Kasumi-1 (cell line): ENCODE measurements at places on chromosomes 7 and 10.

DNA sequence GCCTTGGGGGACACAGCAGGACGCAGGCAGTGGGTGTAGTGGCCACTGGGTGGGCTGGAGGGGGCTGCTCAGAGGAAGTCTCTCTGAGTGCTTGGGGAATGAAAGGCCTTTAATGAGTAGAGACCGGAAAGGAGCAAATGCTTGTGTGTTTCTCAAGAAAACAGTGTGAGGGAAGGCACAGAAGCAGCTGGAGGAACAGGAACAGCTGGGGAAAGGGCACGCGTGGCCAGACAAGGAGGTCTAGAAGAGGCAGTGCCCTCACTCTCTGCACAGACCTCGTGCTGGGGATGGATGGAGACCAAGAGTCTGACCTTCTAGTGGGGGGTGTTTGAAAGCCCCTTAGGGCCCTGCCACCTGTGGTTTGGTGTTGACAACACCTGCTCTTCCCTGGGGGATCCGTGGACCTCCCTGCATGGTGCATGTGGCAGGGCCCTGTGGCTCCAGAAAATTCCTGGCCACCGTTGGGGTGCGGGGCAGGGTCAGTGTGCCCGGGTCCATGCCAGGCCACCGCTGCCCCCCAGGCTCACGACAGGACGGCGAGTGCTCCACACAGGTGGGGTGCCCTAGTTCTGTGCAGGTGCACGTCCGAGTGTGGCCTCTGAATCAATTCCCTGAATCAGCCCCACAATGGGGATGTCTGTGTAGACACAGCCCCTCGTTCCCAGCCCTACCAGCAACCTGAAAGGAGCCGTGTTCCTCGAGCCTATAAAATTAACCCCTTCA is 25.9 kb upstream of the FAM20C start:
- DNase-seq = peak; percentile 0

GRCh38 chr7:141685285-141686023 is 16.5 kb downstream of the DENND11 start:
- no peak for DNase-seq

- DNase-seq = no peak
Observed at GRCh38 chr10:116704926-116705325, 37.4 kb downstream of the HSPA12A start.

- no peak for DNase-seq
Observed at GRCh38 chr7:28621369-28621841, 209.1 kb downstream of the CREB5 start.

DNA sequence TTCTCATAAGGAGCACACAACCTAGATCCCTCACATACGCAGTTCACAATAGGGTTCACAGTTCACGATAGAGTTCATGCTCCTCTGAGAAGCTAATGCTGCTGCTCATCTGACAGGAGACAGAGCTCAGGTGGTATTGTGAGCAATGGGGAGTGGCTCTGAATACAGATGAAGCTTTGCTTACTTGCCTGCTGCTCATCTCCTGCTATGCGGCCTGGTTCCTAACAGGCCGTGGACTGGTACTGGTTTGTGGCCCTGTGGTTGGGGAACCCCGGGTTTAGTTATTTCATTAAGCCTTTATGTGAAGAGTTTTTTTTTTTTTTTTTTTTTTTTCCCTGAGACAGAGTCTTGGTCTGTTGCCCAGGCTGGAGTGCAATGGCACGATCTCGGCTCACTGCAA is 19.4 kb downstream of the SLK start:
- DNase-seq = no peak

GRCh38 chr10:45422207-45422865 is 48.3 kb downstream of the ALOX5 start:
- no peak for DNase-seq

DNA sequence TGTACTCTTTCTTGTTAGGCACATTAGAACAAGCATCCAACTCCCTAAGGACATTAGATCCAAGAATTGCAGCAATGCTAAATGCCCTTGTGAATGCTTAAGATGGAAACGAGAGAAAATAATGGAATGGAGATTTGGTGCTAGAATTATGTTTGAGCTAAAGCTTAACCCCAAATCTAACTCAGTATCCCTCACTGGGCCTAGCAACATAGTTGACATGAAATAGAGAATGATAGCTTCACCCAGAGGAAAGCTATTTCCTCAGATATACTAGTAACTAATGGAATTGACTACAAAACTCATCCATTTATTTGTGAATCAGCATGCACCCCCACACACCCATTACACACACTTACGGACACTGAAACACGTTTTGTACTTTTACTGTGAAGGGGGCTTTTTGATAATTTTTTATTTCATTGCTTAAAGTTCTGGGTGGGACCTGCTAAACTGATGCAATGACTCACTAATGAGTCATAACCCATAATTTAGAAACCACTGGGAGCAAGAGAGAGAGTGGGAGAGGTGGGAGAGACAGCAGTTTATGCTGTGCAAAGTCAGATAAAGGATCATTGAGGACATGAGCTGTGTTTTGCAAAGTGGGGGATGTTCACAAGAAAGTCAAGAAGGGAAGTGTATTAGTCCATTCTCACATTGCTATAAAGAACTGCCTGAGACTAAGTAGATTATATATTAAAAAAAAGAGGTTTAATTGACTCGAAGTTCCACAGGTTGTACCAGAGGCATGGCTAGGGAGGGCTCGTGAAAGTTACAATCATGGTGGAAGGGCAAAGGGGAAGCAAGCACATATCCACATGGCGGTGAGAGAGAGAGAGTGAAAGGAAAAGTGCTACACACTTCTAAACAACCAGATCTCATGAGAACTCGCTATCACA is 382.7 kb downstream of the SFMBT2 start:
- peak; percentile 74 for DNase-seq

DNA sequence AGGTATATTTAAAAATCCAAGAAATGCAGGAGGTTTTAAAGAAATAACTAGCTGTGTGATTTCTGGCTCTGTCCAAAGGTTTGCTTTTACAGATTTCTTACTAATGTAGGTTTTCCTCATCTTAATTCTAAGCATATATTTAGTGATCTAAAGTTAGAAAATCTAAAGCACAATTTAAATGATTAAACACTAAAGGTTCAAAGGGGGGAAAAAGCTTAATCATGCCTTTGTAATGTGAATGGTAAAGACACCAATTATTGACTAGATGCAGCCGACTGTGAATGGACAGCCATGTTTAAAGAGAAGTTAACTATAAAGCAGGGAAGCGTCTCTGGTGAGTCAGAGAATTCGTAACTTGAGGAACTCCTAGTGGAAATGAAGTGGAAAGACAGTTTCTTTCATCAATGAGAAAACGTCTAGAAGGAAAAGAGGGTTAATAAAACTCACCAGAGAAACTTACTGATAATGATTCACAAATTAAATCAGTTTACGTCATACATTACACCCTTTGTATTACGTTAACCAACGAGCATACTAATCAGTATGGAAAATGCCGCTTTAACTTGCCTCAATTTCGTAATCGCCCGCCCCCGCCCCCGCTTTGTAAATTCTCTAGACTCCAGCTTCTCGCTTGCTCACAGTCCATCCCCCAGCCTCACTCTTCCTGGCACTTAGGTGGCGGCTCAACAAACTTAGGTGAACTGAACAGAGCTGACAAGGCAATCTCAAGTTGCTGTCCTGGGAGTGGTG is 1.1 kb upstream of the HBP1 start:
- peak; percentile 81 for DNase-seq

- DNase-seq = no peak
Observed at GRCh38 chr7:6640246-6640721, 3.2 kb downstream of the ZNF316 start.

DNA sequence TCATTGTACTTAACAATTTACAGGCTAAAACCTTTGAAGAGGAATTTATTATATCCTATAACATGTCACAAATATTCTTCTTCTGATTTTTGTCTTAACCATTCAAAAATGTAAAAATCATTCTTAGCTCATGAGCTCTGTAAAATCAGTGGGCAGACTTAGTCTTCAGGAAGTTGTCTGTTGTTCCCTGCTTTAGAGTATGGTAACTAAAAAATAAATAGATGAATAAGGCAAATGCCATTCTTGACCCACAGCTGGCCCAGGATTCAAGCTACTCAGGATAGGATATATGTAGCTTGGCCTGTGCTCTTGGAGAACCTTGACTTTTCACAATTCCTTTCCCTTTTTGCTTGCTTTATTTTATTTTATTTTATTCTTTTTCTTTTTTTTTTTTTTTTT is 51.5 kb downstream of the LRRC4 start:
- no peak for DNase-seq

DNA sequence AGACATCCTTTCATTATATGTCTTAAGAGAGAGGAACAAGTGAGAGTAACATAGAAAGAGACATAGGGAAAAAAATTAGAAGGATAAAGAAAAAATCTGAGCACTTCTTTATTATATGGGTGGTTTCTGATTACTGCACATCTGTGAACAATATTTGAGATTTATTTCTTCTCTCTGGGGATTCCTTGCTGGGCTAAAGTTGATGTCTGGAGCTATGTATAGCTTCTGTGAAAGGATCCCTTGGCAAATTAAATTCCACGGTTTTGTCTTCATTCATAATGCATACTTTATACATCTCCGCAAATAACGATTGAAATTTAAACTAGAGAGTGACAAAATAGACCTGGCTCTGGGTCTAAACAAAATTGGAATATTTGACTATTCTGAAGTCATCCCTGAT is 232.2 kb upstream of the CTBP2 start:
- no peak for DNase-seq

GRCh38 chr10:132407243-132407746 is 10.3 kb downstream of the PWWP2B start:
- DNase-seq = no peak

GRCh38 chr7:155058896-155059295 is 11.2 kb upstream of the HTR5A start:
- no peak for DNase-seq

DNA sequence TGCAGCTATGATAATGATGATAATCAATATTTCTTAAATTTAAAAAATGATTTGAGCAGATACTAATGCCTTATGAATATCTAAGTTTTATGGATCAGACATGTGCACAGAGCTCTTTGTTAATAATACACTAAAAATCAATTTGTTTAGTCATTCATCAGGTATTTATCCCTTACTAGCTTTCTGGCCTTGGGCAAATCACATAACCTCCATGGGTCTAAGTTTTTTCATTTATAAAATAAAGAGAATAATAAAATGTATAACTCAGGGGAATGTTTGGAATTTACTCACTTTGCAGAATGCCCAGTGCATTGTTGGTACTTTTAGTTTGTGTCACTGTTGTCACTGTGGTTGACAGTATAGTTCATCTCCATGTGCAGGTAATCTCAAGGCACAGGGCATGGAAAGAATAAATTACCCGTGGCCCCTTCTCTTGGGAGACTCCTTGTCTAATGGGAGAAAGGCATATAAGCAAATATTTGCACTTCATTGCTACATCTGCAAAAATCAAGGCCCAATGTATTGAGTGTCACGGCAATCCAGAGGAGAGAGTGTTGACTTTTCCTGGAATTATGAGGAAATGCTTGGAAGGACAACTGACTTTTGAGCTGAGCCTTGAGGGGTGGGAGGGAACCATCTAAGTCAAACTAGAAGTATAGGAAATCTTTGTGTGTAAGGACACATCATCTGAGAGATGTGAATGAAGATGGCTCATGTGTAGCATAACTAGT is 64.7 kb upstream of the CTTNBP2 start:
- no peak for DNase-seq

GRCh38 chr10:43961523-43962345 is 313.1 kb upstream of the ZNF32 start:
- DNase-seq = no peak

DNA sequence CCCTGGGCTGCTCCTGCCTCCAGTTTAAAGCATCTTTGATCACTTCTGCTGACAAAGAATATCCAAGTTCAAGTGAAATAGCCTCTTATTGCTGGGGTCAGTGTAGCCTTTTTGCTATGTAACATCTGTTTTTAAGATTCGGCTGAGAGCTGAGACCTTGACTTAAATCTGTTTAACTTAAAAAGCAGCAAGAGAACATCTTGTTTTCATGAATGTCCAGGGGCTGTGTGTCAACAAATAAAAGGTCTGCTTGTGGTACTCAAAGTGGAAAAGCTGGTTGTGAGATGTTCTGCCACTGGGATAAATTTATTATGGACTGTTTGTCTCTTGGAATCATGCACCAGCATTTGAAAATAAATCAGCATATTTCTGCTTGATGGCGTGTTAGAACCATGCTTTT is 73.2 kb downstream of the CALD1 start:
- no peak for DNase-seq

GRCh38 chr7:139095194-139095659 is 14.3 kb downstream of the ZC3HAV1 start:
- peak; percentile 98 for DNase-seq

DNA sequence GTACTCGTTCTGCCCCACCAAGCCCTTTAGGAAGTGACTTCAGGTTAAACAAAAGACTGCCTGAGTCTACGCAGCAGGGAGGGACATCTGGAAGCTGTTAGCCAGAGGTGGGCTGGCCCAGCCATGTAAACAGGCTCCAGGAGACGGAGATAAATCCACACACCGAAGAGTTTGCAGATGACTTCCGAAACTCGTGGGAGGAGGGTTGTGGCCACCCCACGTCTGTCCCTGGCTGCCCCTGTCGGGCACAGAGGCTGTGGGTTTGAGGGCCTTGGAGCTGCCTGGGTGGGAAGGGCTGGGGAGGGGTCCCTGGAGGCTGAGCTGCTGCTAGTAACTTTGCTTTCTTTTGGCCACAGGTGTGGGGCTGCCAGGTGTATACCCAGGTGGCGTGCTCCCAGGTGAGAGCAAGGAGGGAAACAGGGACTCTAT is 15.6 kb downstream of the ELN start:
- no peak for DNase-seq

DNA sequence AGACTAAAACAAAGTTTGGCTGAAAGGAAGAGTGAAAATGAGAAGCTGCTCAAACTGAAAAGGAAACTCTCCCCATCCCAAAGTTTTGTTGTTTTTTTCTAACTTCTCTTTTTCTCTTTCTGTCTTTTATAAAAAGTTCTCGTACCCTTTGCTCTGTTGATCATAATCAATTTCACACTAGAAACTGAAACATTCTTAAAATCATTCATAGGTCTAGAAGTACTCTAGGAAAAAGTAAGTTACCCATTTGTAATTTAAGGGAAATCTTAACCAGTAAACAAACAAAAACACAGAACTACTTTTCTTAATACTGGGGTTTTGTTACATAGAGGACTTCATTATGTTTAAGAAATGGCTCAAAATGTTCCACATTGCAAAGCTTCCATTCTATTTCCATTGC is 339.8 kb downstream of the SEMA3D start:
- no peak for DNase-seq

- DNase-seq = no peak
Observed at GRCh38 chr7:137001041-137001440, 132.6 kb downstream of the CHRM2 start.

DNA sequence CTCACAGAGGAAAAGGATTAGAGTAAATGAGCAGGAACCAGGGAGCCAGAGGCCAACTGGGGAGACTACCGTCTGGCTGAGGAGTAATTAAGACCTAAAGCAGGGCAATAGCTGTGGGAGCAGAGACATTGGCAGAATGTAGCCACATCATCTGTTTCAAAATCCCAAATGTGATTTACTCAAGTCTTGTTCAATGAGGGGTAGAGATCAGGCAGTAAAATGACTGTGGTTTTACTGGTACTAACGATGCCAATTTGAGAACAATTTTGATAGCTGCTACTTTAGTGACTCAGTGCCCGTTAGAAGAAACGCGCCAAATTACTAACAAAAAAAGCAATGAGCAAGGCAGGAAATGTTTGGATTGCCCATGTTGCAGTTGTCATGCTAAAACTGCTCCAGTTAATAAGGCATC is 12.7 kb upstream of the MIOS start:
- DNase-seq = no peak

- DNase-seq = peak; percentile 27
Observed at GRCh38 chr10:78416031-78417011, 382.7 kb downstream of the RPS24 start.

GRCh38 chr10:33734393-33735155 is 400.1 kb upstream of the NRP1 start:
- no peak for DNase-seq

- peak; percentile 94 for DNase-seq
Observed at GRCh38 chr10:48684792-48685623, at the start of gene WDFY4. TSS of gene WDFY4 (plus strand) at chr10:48684873. CDS start at chr10:48709733, 24,860 bp downstream.
